ENCODE measurements at places on chromosomes 7 and 10. TPM values are rescaled to one million over a fixed set of nuclear protein-coding genes. Genes with fewer than 3 reads are reported as not detected.

Gene OR2A5
- total RNA-seq = not detected

Gene ASAH2B
- total RNA-seq = 5.9 TPM

Gene EPHA1
- not detected for total RNA-seq

Gene PEX1
- 10.9 TPM for total RNA-seq

Gene ZNF282
- 23.0 TPM for total RNA-seq

Gene HSPA12A
- total RNA-seq = 12.9 TPM

Gene ARMS2
- total RNA-seq = not detected

Gene EFCAB10
- total RNA-seq = under 0.01 TPM

Gene PIK3CG
- 0.66 TPM for total RNA-seq

Gene WAPL
- 46.2 TPM for total RNA-seq

Gene CC2D2B
- not detected for total RNA-seq

Gene PHKG1
- 0.86 TPM for total RNA-seq

Gene GIMAP2
- 0.66 TPM for total RNA-seq

Gene PLEKHA1
- total RNA-seq = 16.0 TPM

Gene KRIT1
- total RNA-seq = 53.5 TPM

Gene DNAJC30
- total RNA-seq = 2.6 TPM

Measured in placental pericyte (primary cell).